ENCODE measurements at places on chromosomes 7 and 10. TPM values are rescaled to one million over a fixed set of nuclear protein-coding genes. Genes with fewer than 3 reads are reported as not detected.

The PMPCB gene
- total RNA-seq: 73.2 TPM

The PLEKHS1 gene
- total RNA-seq: not detected

The CFAP70 gene
- 0.44 TPM for total RNA-seq

The PIK3CG gene
- total RNA-seq: not detected

The VTI1A gene
- total RNA-seq: 43.4 TPM

The ARHGAP22 gene
- total RNA-seq: 85.7 TPM

The OR6B1 gene
- total RNA-seq: not detected

The DDC gene
- total RNA-seq: not detected

The GPR26 gene
- not detected for total RNA-seq

The WAPL gene
- 56.9 TPM for total RNA-seq

The GSTO2 gene
- 1.7 TPM for total RNA-seq

The CLCN1 gene
- not detected for total RNA-seq

The HMX3 gene
- total RNA-seq: not detected

The DRGX gene
- total RNA-seq: not detected

The GCC1 gene
- 28.9 TPM for total RNA-seq

Data from uterine smooth muscle cell (primary cell).